ENCODE measurements at places on chromosomes 16 and 17.

GRCh38 chr17:60675997-60676396, 1.7 kb upstream of the BCAS3 start:
- no peak for DNase-seq

DNA sequence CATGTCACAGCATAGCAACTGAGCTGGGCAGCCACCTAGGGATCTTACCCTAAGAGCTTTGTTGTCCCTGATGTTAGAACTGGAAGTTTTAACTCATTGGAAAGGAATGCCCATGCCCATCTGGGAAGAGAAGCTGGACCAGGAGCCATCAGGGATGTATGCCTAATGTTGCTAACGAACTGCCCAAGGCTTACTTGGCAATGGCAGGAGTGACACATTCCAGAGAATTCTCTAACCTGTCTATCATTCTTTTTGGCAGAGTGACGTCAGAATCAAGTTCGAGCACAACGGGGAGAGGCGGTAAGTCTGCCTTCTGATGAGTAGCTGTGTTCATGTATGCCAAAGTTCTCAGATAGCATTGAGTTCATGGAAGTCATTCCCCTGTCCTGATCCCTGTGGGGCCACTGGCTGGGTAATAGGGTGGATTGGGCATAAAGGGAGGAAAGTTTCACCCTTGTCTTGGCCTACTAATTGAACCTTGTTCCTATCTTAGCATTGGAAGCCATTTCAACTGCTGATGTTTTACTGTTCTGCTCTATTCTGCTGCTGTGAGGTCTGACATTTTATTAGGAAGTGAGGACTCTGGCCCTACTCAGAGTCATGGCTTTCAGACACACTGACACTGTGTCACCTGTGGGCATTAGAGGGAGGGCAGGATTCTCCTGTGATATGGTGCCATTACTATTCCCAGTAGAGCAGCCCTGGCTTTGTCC, 23.7 kb downstream of the MAP3K3 start:
- DNase-seq, result no peak

DNA sequence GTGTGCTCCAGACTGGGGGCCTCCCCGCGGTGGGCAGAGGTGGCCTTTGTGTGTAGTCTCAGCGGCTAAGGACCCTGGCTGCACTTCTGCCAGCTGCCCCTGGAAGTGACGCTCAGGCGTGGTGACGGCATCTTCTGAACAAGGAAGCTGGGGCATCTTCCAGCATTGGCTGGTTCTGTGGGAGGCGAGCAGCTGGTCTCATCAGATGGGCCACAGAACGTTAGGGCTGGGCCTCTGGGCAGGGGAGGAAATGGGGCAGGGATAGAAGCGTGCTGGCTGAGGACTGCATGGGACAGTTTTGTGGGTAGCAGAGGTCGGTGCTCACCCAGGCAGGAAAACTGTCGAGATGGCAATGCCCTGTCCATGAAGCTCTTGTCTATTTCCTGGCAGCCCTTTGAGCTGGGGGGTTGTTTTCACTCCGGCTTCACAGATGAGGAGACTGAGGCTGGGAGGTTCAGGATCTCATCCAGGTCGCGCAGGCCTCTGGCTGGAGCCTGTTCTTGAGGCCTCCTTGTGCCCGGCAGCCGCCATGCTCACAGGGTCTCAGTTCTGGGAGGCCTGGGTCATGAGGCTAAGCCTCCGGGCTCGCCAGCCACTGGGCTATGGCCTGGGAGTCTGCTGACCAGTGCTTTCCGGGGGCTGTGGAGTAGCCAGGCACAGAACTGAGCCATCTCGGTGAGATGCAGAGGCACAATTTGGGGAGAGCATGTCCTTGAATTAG, 16.3 kb downstream of the IRF8 start:
- no peak for DNase-seq

- no peak for DNase-seq
These were observed 475.1 kb downstream of the WWOX start for GRCh38 chr16:78574571-78574970.

- DNase-seq, result peak; percentile 10
These were observed 204.1 kb downstream of the COPRS start for GRCh38 chr17:31654936-31655335.

DNA sequence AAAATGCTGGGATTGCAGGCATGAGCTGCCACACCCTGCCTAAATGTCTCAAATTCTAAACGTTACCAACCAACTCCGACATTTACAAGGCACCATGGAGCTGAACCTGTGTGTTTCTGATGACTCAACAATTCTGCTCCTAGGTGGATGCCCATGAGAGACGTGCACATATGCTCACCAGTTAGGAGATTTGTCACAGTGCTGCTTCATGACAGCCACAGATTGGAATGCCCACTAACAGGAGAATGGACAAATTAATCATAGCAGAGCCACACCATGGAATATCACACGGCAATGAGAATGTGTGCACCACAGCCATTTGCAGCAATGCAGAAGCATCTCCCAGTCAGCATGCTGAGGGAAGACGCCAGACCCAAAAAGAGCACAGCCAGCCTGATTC, 8.0 kb upstream of the KCNG4 start:
- DNase-seq, result no peak

DNA sequence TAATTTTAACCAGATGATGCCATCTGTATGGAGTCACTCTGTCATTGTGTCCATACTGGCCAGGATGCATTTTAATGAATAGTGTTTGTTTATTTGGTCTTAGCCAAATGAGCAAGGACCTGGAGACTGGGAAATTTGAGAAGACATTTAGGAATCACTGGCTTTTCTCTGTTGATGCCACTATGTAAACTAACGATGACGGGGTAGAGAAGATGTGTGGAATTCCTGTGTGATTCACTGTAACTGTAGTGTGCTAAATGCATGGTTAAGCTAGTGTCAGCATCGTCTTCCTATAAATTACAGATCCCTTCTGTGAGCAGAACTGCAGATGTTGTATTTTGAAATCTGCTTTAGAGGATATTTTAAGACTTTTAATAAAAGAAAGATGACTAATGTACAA, 66.6 kb downstream of the NOS2 start:
- DNase-seq, result no peak

GRCh38 chr16:11350921-11351335, 5.7 kb downstream of the RMI2 start:
- no peak for DNase-seq

- no peak for DNase-seq
These were observed 11.2 kb upstream of the CLEC19A start for GRCh38 chr16:19274165-19274797.

DNA sequence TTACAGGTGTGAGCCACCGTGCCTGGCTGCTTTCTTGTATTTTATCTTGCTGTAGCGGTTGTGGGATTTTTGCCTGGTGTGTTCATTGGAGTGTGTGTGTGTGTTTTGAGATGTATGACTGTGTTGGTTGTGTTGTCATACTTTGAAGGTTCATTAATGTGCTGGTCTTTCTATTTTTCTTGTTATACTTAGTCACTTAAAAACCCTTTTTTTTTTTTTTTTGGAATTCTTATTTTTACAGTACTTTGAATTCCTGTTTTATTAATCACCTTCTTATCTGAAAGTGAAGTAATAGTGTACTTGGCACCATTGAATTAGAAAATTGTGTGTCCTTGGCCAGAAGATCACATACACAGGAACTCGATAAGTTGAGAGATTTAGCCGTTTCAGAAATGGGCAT, 30.2 kb downstream of the TENT4B start:
- DNase-seq, result no peak

DNA sequence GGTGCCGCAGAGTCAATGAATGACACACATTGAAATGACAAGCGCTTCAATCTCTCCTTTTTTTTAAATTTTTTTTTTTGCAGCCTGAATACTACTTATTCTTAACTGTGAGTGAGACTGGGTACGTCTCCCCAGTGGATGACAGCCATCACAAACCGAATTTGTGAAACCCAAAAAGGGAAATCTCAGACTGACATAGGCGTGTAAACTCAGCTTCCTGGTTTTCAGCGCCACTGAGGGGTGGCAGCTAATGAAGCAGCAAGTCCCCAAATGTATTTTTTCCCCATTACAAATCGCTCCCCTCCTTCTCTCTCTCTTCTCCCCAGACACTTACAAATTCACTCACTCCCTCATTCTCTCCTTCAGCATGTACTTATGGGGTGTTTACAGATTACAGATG, 196.0 kb downstream of the MAF start:
- DNase-seq, result no peak

DNA sequence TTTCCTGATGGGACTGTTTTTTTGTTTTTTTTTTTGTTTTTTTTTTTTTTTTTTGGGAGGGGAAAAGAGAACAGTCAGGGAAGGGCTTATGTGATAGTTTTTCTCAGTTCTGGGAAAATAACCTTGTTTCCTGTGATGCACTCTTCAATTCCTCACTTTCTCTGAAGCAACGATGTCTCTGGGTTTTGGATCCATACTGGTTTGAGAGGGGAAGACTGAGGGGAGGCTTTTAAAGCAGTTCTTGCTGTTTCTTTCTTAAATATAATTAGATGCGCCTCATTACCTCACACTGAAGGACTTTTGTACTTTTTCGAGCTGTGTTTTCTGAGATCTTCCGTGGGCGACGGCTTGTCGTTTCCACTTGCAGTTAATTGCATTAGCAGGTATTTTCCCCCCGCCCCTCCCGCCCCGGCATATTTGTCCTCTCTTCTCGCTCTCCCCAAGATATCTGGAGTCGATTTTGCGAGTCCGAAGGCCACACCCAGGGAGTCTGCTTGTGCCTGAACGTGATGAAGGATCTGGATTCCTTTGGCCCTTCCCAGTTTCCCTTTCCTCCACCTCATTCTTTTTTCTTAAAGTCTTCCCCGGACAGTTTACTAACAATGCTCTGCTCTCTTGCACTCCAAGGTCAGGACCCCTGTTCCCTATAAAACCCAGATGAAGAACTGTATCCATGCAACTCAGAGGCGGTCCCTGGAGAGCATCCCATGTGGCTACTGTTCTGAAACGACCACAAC, 125.2 kb upstream of the ZFHX3 start:
- DNase-seq, result no peak

GRCh38 chr17:60353773-60354172, 38.2 kb downstream of the USP32 start:
- no peak for DNase-seq

DNA sequence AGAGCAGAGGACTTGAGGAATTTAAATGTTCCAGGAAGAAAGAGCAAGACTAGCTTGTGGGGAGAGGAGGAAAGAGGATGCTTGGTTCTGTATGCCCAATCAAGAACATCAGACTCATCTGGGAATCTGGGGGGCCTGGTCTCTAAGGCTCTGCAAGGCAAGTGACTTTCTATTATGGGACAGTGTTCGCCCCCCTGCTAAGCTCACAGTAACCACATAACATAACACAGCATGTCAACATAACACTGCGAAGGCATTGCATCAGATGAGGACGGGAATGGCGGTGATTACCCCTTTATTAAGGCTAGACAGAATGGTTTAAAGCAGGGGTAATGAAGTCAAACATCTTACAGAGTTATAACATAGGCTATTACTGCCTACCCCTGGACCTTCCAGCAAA, 176.6 kb upstream of the IRX6 start:
- no peak for DNase-seq

DNA sequence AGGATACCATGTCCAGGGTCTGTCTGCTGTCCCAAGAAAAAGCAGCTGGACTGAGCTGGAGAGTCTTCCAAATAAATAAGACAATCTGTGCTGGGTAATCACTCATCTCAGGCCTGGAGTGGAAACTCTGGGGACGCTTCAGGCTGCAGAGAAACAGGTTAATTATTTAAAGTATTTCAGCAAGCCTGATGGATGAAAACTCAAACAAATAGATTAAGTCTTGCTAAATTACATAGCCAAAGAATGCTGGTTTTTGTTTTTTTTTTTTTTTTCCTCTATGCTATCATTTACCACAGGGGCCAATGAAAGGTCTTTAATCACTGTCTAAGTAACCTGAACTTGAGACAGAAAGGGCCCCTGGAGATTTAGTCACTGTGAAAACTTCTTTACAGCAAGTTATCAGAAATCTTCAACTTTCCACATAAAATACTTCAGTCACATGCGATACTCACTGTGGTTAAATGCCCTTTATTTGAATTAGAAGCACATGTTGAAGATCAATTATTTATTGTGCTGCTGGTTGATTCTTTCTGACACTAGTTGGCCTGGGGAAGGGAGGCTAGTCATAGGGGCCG, 31.0 kb upstream of the KCNJ2 start:
- DNase-seq, result no peak

GRCh38 chr17:6913608-6914443, 82.0 kb upstream of the ALOX12 start:
- peak; percentile 70 for DNase-seq

DNA sequence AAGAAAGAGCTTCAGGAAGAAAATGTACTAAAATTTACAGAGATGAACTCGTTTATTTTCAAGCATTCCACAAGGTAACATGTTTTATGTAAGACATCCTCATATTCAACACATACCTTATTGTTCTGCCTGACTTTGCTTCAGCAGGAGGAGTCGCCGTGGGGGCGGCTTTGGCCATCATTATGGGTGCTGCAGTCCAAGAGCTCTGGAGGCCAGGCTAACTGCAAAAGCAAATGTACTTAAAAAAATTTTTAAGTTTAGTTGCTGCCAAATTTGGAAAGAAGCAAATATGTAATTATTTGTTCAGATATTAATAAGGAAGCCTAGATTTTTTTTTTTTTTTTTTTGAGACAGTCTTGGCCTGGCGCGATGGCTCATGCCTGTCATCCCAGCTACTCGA, 4.1 kb upstream of the SPG7 start:
- no peak for DNase-seq

DNA sequence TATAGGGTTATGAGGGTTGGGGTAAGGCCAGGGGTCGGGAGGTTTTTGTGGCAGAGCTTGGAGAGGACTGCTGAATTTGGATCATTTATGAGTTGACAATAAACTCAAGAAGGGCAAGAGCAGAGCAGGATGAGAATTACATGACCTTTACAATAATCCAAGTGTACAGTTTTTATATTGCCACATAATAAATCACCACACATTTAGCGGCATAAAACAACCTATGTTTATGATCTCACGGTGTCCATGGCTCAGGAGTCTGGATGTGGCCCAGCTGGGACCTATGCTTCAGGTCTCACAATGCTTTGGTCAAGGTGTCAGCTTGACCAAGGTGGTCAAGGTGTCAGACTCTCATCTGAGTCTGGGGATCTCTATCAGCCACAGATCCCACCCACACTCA, 118.3 kb upstream of the WSCD1 start:
- DNase-seq, result no peak

DNA sequence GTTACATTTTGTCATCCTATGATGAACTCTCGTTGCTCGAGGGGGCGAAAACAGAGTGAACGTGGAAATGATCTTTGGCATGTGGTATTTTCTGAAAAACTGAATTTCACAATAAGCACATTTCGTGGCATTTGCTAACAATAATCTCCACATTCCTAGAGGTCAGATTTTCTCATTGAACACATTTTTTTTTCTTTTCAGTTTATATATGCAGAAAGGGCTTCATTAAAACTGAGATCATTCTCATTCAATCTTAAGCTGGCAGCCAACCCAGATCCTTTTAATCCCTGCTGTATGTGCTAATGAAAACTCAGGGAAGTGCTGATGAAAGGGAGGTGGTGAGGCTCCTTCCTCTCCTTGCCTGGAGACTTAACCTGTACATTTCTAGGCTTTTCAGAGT, 52.6 kb downstream of the PRKCA start:
- no peak for DNase-seq

- DNase-seq, result peak; percentile 30
These were observed 12.2 kb downstream of the CCR7 start for GRCh38 chr17:40552806-40553693.
